GM12892 (cell line): ENCODE measurements at places on chromosomes 5 and 9.

GRCh38 chr5:142096382-142096781, 12.2 kb upstream of the NDFIP1 start:
- no peak for DNase-seq

DNA sequence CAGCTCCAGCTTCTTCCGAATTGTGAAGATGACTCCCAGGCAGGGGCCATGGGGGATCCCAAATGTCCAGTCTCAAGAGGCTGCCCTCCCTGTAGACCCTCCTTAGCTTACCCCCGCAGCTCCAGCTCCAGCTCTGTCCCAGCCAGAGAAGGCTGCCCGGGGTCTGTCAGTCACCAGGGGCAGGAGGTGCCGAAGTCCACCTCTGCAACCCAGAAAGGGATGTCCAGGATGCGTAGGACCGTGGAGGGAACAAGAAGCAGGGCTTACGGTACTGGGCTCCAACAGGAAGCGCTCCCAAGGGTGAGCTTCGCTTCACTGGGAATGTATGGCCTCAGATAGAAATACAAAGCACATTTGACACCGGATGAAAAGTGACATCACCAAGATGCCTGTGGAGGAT, 6.0 kb downstream of the IPPK start:
- DNase-seq, result no peak

DNA sequence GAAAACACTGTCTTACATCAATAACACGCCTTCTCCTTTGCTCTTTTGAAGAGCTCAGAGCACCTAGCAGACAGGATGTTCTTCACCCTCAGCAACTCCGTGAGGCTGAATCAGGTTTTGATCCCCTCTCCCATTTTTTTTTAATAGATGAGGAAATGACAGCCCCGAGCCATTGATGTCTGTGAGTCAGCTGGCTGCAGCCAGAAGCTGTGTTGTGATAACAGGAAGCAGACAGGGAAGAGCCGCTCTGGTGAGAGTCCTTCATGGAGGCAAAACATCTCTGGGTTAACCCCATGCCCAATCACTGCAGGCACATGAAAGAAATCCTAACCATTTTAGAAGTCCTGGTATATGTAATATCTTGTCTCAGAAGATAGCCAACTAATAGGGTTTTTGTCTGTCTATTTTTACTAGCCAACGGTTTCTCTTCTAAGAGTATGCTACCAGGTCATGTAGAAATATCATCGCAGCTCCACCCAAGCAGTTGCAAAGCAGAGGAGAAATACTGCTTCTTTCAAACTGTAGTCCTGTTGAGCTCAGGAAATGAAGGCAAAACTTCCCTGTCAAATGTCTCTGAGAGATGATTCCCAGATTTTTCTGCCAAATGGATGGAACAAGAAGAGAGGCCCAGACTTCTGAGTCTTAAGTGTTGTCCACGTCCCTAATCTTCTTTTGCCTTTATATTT, 568.9 kb downstream of the CCDC171 start:
- no peak for DNase-seq

DNA sequence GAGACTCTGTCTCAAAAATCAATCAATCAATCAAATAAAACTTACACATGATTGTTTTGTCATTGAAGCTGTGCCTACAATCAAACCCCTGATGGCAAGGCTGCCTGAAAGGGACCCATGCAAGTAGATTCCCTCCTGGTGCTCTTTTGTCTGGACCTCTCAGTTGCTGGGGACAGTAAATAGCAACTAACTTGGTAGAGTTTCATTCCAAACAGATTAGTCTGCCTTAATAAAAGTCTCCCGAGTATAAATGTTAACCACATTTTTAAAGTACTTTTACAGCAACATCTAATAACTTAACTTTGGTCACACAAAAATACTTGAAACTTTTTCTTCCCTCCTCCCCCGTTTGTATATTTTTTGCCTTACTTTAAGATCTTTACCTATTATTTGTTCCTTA, 105.5 kb downstream of the FEM1C start:
- no peak for DNase-seq

- no peak for DNase-seq
These were observed 160.2 kb downstream of the DENND1A start for GRCh38 chr9:123769719-123770118.

- no peak for DNase-seq
These were observed 221.0 kb downstream of the EDIL3 start for GRCh38 chr5:84163671-84164070.

DNA sequence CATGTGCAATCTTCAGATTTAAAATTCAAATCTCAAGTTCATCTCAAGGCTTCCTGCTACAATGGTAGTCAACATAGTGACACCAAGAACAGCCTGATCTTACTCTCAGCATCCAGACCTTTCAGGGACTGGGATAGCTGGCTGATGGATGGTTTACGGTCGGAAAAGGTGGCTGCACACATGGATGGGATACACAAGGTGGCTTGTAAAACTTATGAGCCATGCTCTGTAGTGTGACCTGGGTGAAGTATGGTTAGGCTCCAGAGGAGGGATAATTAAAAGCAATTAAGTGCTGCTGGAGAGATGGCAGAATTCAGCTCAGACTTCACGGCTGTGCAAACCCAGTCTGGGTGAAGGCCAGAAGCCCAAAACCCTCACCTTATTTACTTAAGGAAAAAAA, 379.5 kb downstream of the NFIB start:
- no peak for DNase-seq

DNA sequence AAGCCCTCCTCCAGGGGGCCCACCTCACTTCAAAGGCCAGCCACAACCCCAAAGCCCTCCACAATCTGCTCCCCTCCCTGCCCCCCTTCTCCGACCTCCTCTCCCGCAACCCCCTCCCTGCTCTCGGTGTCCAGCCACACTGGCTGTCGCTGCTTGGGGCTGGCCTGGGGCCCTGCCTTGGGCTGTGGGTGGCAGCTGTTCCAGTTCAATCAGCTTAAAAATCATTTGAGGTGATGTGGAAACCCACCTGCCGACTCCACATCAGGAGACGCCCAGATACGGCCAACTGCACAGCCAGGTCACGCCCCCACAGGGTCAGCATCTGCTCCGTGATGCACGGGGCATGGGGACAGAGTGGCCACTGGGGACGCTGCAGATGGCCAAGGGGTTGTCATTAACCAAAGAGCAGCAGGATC, 107.0 kb upstream of the MVB12B start:
- no peak for DNase-seq

GRCh38 chr9:113215132-113215531, 5.9 kb downstream of the FKBP15 start:
- no peak for DNase-seq

- no peak for DNase-seq
These were observed 46.7 kb upstream of the RIOK2 start for GRCh38 chr5:97229688-97230285.

- no peak for DNase-seq
These were observed 198.1 kb downstream of the ROR2 start for GRCh38 chr9:91751922-91752321.

DNA sequence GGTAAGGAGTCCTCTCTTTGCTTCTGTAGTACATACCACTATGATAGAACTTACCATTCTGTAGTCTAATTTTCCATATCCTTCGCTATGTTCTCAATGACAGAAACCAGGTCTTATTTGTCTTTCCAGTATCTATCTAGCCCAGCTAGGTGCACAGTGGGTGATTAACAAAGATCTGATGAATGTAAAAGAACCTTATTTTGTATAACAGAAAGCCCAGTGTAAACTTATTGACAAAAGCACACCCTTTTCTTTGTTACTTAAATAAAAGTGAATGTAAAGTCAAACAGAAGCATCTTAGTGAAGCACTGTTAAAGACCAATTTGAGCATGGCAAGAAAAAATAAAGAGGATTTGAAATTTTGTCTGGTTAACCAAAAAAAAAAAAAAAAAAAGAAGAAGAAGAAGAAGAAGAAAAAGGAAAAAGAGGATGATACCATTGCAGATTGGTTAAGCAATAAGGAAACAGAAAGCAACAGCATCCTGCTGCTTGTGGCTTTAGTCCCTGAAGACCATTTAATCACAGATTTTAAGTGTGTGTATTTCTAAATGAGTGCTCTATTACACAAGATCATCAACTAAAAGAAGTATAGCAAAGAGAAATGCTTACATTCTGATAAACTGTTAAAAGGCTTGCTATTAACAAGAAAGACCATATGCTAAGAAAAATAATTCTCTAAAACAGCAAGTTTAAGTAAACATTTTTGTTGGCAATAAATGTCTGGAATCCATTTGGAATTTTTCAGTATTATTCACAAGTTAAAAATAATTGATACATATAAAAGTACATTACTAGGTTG, 21.2 kb downstream of the MEGF9 start:
- no peak for DNase-seq

- DNase-seq, result no peak
These were observed 295.4 kb upstream of the ZNF608 start for GRCh38 chr5:125041798-125042197.

DNA sequence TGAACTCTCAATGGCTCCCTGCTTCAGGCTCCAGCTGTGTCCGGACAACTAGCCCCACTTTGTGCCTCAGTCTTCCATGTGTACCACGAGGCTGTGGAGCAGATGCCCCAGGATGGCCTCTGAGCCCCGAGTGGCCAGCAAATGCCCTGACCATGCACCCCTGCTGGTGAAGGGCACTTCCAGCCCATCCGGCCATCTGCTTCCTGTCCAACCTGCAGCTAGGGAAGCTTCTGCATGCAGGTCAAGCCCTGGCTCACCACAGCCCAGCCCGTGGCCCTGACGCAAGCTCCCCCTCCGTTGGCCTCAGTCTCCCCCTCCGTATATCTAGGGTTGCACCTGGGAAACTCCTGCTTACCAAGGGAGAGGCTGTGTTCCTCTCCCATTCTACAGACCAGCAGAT, 4.8 kb downstream of the NINJ1 start:
- DNase-seq, result no peak

GRCh38 chr9:100440071-100440470, 13.1 kb downstream of the MSANTD3 start:
- DNase-seq, result no peak

DNA sequence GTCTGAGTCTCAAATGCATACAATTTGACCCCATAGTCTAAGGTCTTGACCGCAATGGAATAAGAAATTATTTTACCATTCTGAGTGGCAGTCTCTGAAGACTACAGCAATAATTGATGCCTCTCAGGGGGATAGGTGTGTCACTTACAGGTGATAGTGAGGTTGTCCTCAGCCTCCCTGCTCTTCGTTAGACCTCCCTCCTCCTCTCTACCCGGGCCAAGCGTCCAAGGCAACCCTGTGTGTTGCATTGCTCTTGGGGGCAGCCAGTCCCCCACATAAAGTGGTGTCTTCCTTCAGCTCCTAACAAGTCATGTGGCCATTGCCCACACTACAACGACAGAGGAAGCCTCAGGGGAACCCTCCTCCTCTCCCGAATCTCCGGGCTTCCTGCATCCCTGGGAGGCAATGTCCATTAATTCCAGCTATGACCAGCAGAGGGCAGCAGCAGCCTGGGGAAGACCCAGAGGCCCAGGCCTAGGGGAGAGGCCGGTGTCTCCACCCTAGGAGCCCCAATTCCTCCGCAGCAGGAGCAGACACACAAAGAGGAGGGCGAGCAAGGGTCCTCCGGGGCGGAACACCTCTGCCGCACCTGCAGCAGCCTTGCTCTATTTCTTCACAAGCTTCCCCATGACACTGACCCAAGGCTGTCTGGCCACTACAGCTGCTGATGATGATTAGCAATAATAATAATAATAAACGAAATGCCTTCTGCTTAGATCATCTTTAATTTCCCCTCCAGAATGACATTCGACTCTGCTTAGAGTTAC, 134.8 kb downstream of the KCNIP1 start:
- DNase-seq, result peak; percentile 65

DNA sequence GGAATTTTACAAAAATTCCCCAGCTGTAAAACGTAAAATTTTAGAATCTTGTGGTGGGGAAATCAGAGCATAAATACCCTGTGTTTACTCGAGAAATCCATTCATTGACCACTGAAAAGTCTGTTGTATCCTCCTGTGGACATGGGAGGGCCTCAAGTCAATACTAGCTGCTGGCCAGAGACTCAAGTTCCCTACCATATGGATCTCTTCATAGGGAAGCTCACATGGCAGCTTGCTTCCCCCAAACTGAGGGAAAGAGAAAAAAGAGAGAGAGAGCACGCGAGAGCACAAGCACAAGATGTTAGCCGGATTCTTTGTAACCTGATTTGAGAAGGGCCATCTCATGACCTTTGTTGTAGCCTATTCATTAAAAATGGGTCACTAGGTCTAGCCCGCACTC, 591.9 kb downstream of the LRRC70 start:
- no peak for DNase-seq

DNA sequence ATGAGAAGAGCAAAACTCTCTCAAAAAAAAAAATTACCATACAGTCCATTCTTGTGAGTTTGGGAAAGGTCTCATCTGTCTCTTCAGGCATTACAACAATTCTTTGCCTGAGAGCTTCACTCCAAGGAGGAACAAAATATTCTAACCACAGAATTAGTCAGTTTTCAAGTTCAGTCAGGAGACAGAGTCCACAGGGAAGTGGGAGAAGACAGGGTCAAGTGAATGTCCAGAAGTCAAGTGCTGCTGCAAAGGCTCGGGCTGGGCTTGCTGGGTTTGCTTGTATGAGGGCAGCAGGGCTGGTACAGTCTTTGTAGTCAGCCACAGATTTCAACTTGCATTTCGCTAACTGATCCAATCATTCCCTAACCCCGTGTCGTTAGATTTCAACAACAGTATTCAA, 17.6 kb upstream of the HEXB start:
- DNase-seq, result no peak

DNA sequence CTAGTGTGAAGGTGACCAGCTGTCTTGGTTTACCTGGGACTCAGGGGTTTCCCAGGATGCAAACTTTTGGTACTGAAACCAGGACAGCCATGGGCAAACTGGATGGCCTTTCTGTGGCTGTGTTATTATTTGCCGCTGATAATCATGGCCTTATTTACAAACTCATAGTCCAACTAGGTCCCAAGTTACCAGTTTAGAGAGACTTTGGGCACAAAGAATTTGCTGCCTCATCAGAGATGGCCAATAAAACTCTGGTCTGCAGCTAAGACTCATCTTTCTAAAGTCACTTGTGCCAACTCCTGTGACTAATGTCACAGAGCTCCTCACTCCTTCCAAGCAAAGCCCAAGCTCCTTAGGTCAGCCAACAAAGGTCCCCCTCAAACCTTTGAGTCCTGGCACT, 47.5 kb upstream of the PLPP6 start:
- no peak for DNase-seq

DNA sequence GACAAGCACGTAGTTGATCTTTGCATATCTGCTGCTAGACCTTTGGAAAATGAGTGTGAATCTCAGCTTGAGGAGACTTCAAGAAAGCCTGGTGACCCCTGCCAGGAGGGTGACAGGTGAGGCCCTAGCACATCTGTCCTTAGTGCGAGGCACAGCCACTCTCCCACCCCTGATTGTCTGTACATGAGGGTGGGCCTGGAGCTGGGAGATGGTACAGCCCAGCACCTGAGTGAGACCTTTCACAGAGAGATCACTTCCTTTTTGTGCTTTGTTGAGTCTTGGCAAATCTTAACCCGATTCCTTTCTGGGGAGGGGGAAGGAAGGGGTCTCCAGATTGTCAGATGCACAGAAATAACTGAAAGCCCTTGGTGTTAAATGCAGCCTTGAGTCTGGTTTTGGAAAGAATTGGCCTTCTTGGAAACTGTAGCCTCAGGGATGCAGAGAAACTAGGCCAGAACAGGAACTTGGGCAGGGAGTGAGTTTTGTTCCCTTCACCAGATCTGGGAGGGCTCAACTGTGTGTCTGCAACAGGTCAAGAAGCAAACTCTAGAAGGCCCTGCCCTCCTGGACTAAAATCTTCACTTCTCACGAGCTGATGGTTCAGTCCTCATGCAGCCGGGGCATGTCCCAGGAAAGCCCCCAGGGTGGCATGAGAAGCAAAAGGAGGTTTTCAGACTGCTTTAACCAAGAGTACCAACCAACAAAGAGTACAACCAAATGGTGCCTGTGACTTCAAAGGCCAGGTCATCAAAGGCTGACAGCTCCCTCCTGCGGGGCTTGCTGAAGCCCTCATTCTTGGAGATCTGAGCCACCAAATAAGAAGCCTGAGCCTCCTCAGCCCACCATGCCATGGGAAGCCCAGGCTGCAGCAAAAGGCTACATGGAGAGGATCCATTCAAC, 20.8 kb upstream of the SEMA4D start:
- DNase-seq, result no peak
